Activated CD4-positive, alpha-beta T cell treated with anti-CD3 and anti-CD28 coated beads for 4 hours (primary cell): ENCODE measurements at places on chromosomes 13 and 19.

GRCh38 chr13:34822650-34823049 is 119.4 kb upstream of the NBEA start:
- no peak for DNase-seq

GRCh38 chr13:104327211-104327610 is 1261.0 kb upstream of the SLC10A2 start:
- no peak for DNase-seq

DNA sequence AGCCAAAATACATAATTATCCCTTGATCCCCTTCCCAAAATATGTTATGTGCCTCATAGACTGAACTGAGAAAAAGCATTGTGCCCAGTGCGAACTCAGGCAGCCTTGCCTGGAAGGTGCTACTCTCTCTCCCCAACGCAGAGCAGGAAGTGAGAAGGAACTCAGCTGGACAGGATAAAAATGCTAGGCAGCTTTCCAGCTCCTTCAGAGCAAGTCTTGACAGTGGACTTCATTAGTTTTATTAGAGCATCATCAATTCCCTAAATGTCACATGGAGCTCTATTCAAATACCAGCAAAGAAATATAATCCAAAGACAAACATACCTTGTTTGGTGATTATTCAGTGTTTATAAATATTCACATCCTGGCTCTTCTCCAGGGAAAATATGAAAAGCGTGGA is 202.4 kb downstream of the RFC3 start:
- no peak for DNase-seq

DNA sequence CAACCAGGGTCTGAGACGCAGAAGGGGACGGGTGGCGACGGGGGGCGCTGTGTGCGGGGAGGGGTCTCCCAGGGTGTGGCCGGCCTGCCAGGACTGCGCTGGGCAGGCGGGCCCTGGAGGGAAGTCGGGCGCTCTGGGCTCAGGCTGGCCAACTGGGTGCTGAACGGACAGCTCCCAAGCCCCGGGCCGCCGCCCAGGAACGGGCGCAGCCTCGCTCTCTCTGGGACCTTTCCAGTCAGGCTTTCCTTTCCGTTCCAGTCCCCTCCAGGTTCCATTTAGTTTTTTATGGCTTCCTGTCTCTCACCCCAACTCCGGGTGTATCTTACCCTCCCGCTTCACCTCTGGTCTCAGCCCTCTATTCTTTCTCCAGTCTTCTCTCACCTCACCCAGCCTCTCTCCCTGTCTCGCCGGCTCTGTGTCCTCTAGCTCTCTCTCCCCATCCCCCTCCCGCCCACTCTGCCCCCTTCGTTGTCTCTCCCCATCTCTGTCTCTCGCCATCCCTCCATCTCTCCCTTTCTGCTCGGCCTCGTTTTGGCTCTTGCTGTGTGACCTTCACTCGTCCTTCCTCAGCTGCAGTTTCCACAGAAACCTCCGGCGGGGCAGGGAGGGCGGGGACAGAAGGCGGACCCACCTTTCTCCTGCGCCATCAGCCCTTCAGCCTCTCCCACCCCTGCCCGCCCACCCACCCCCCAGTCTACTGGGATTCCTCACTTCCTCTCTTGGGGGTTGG is 3.3 kb upstream of the ATP1A3 start:
- DNase-seq: peak; percentile 25

GRCh38 chr19:3359015-3359918 is 7.1 kb upstream of the NFIC start:
- DNase-seq: peak; percentile 79

DNA sequence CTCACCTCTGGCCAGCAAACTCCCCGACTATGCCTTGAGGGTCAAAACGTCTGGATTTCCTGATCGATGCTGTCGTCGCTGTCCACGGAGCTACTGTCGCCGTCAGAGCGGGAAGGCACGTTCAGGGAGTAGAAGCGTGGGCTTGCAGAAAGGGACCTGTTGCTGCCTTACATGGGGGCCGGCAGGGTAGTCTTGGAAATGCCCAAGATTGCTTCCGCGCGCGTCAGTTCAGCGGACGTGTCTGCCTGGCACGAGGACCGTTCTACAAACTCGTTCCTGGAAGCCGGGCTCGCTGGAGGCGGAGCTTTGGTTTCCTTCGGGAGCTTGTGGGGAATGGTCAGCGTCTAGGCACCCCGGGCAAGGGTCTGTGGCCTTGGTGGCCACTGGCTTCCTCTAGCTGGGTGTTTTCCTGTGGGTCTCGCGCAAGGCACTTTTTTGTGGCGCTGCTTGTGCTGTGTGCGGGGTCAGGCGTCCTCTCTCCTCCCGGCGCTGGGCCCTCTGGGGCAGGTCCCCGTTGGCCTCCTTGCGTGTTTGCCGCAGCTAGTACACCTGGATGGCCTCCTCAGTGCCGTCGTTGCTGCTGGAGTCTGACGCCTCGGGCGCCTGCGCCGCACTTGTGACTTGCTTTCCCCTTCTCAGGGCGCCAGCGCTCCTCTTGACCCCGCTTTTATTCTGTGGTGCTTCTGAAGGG is 15.4 kb downstream of the RB1 start:
- DNase-seq: no peak

GRCh38 chr13:99044764-99045163 is 66.9 kb upstream of the DOCK9 start:
- no peak for DNase-seq

- no peak for DNase-seq
Observed at GRCh38 chr13:45750566-45750965, 48.4 kb downstream of the CBY2 start.

GRCh38 chr19:38283271-38283670 is 18.9 kb downstream of the SPINT2 start:
- no peak for DNase-seq

- no peak for DNase-seq
Observed at GRCh38 chr13:70473907-70474306, 365.7 kb upstream of the KLHL1 start.

DNA sequence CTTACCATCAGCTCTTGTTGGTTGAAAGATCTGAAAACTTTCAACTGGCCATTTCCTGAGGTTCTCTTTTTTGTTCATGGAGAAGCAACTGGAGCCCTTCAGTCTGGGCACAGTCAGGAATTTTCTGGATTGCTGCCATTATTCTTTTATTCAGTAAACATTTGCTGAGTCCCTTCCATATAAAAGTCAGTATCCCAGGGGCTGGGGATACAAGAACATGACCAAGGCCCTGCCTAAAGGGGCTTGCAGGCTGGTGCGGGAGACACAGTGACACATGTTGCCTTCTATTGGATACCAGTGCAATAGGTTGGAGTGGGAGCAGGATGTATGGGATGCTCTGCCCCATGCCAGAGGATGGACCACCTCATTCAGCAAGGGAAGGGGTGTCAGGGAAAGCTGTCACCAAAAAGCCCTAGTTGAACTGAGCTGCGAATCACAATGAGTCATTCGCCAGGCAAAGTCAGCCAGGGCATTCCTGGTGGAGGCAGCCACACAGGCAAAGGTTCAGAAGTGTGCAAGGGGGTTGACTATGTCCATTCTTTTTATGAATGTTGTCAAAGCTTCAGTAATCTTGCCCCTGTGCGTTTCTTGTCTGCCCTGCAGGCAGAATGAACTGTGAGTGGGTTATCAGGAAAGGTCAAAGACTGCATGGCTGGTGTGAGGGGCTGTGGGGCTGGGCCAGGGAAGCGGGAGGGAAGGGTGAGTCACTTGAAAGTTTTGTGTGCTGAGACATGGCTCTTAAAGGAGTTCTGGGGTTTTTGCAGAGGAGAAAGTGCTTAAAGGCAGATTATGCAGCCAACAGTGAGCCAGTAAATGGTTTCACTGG is 395.9 kb downstream of the KCNRG start:
- DNase-seq: no peak

GRCh38 chr13:66689628-66690027 is 540.5 kb downstream of the PCDH9 start:
- DNase-seq: no peak

GRCh38 chr19:10977742-10978092 is 16.9 kb downstream of the SMARCA4 start:
- DNase-seq: no peak

GRCh38 chr19:34124828-34125227 is 47.5 kb upstream of the LSM14A start:
- DNase-seq: no peak

DNA sequence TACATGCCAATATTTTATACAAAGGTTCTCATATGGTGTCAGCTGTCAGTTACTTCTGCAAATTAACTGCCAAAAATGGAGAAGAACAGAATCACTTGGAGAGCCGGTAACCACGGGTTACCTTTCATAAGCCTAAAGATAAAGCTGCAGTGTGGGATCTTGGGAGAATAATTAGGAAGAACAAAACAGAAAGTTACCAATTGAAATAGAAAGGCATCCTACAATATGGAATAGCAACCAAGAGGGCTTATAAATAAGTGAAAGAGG is 74.2 kb downstream of the TSHZ3 start:
- DNase-seq: no peak

GRCh38 chr19:33373453-33374235 is at the start of gene CEBPG:
CEBPG (plus strand) TSS chr19:33373709; CDS start chr19:33379240, 5,531 bp downstream.
- peak; percentile 93 for DNase-seq

- no peak for DNase-seq
Observed at GRCh38 chr19:7224209-7224686, 70.0 kb downstream of the INSR start.

DNA sequence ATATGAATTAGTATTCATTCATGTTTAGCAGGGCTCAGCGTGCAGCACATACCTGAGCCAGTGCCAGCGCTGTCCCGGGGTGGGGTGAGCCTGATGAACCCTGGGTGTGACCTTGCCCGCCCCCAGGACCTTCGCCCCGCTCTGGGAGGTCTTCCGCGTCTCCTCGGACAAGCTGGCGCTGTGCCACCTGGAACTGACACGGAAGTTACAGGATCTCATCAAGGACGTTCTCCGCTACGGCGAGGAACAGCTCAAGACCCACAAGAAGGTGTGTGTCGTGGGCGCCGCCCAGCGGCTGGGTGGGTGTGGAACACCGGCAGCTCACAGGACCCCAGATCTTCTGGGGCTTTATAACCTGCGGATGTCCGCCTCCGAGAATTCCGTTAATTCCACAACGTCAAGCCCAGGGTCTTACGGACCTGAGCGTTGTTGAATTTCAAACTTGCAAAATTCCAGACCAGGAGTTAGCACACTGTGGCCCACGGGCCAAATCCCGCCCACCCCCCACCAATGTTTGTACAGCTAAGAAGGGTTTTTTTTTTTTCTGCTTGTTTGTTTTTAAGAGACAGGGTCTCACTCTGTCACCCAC is 15.4 kb downstream of the FCHO1 start:
- DNase-seq: peak; percentile 32

DNA sequence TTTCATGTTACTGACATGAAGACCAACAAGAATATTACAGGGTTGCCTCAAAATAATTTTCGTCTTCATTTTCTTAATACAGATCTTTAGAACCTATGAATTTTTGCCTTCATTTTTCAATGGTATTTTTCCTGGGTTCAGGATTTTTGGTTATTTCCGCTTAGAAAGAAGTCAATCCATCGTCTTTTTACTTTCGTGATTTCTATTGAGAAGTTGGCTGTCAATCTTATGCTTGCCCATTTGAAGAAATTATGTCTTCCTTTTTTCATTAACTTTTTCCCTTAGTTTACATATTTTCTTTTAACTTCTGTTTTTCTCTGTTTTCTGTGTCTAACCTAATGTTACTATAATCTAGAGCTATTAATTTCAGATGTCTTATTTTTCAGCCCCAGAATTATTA is 868.9 kb upstream of the SLC10A2 start:
- no peak for DNase-seq

GRCh38 chr19:8536282-8536681 is 22.3 kb upstream of the ZNF414 start:
- no peak for DNase-seq

- DNase-seq: no peak
Observed at GRCh38 chr19:46945694-46946489, 73.7 kb upstream of the NPAS1 start.

DNA sequence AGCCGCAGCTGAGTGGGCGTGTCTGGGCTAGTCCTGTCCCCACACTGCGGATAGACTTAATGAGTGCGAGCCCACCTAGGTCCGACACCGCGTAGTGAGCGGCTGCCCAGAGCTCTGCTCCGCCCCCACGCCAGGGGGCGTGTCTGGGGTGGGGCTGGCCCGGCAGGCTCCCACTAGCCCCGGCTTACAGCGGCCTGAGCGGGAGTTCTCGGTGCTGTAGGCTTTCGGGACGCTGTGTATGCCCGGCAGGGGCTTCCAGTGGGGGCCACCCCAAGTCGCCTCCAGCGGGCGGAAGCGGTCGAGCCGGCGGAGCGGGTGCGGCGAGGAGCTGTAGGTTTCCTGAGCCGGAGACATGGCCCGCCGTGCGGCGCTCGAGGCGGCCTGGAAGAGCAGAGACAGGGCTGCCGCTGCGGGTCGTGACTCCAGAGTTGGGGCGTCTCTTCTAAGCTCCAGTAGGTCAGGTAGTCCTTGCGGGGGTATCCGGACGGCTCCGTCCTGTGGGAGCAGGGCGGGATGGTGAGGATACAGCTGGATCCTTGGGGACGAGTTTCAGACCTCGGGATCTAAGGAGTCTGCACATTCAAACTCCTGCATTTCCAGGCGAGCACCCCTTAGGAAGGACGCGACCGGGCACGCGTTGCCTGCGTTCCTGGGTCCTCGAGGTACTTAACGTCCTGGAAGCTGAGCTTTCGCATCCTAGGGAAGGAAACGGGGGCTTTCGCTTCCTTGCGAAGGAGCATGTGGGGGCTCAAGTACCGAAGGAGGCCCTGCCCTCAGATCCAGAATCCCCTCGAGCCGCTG is 1.2 kb downstream of the CGB7 start:
- DNase-seq: peak; percentile 43

DNA sequence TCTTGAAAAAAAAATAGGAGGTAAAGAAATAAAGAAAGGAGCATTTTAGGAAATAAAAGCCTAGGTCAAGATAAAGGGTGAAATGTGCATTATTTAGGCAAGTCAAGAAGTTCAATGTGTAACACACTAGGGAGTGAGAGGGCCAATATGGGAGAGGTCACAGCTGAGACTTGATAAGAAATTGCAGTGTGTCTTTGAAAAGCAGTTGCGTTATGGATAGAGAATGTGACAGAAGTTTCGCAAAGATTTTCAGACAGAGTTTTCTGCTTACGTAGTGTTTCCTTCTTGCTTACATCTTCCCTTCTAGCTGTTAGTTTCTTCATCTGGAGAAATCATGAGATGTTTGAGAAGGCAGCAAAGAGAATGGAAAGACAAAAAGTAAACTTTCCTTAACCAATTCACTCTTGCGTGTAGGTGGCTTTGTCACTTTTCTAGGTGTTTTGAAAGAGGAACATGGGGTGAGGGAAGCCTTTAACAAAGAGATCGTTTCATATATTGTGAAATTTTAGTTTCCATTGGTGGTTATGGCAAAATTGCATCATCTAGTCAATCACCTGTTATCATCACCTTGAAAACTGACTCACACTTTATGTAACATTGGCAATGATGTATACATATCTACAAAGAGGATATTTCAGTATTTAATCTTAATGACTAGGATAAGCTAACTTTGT is 975.5 kb downstream of the OLFM4 start:
- DNase-seq: no peak

- no peak for DNase-seq
Observed at GRCh38 chr19:4910594-4911281, 1.4 kb downstream of the UHRF1 start.

GRCh38 chr19:1752009-1752756 is 1.1 kb upstream of the ONECUT3 start:
- no peak for DNase-seq

GRCh38 chr19:36081894-36082293 is 27.2 kb downstream of the WDR62 start:
- DNase-seq: no peak

GRCh38 chr19:524062-524674 is 7.4 kb upstream of the CDC34 start:
- DNase-seq: no peak
